A549 treated with dexamethasone at 1 μM for 4 hours (cell line): ENCODE measurements at places on chromosomes 2 and 18. TPM values are rescaled to one million over a fixed set of nuclear protein-coding genes. Genes with fewer than 3 reads are reported as not detected.

MRPL30 gene
- 32.1 to 48.7 TPM (median 34.5 TPM) in 5 replicates for total RNA-seq

CCNT2 gene
- total RNA-seq, result 6.6 to 11.9 TPM (median 9.5 TPM) in 5 replicates

RESP18 gene
- total RNA-seq, result not detected in 5 replicates

SLC5A7 gene
- total RNA-seq, result not detected in 5 replicates

ARHGEF4 gene
- total RNA-seq, result 7.8 to 15.5 TPM (median 11.2 TPM) in 5 replicates

GPR35 gene
- total RNA-seq, result 0.32 to 0.83 TPM (median 0.68 TPM) in 5 replicates

ALPI gene
- 0.02 to 0.05 TPM (median 0.04 TPM) in 3 of 5 replicates, not detected in the others for total RNA-seq

CHST9 gene
- total RNA-seq, result 0.01 TPM in 1 of 5 replicates, not detected in the others

GKN2 gene
- total RNA-seq, result 1.5 to 2.9 TPM (median 2.0 TPM) in 5 replicates

TMEM247 gene
- total RNA-seq, result not detected in 5 replicates

OXER1 gene
- total RNA-seq, result not detected in 5 replicates

GMCL1 gene
- total RNA-seq, result 7.2 to 13.7 TPM (median 12.0 TPM) in 5 replicates

LHCGR gene
- total RNA-seq, result not detected in 5 replicates

PRKAG3 gene
- total RNA-seq, result 0.04 TPM in 1 of 5 replicates, not detected in the others

FNDC4 gene
- 3.8 to 5.3 TPM (median 4.5 TPM) in 5 replicates for total RNA-seq

PCARE gene
- total RNA-seq, result not detected in 5 replicates

RAD51AP2 gene
- not detected in 5 replicates for total RNA-seq

DAW1 gene
- 2.3 to 3.0 TPM (median 2.4 TPM) in 5 replicates for total RNA-seq

EDAR gene
- total RNA-seq, result 0.07 to 0.12 TPM (median 0.09 TPM) in 5 replicates

CASP8 gene
- 26.5 to 34.5 TPM (median 31.5 TPM) in 5 replicates for total RNA-seq

SERPINB4 gene
- total RNA-seq, result 0.05 to 0.18 TPM (median 0.14 TPM) in 5 replicates

ZNF892 gene
- total RNA-seq, result 0.36 to 0.91 TPM (median 0.69 TPM) in 5 replicates

REEP1 gene
- total RNA-seq, result 0.89 to 1.6 TPM (median 1.2 TPM) in 5 replicates

GCKR gene
- total RNA-seq, result 0.13 to 0.20 TPM (median 0.13 TPM) in 5 replicates

SLC66A2 gene
- total RNA-seq, result 14.2 to 19.3 TPM (median 18.1 TPM) in 5 replicates

PRSS56 gene
- 0.08 to 0.16 TPM (median 0.12 TPM) in 4 of 5 replicates, not detected in the other for total RNA-seq

SALL3 gene
- not detected in 5 replicates for total RNA-seq
